Right cardiac atrium (tissue), 5 donors: ENCODE measurements at places on chromosomes 2 and 18.

GRCh38 chr2:209762563-209762962, 9.1 kb upstream of the UNC80 start:
- no peak for DNase-seq

GRCh38 chr2:75870133-75870532, 159.4 kb upstream of the GCFC2 start:
- no peak for DNase-seq

GRCh38 chr2:72915907-72916742, 1.2 kb upstream of the EMX1 start:
- no peak for DNase-seq

- DNase-seq = no peak
Measured at GRCh38 chr2:241541564-241542277, 16.8 kb upstream of the BOK start.

- DNase-seq = no peak
Measured at GRCh38 chr2:186903216-186903615, 54.2 kb upstream of the ZSWIM2 start.

- DNase-seq = no peak
Measured at GRCh38 chr18:28711096-28711495, 534.2 kb upstream of the CDH2 start.

DNA sequence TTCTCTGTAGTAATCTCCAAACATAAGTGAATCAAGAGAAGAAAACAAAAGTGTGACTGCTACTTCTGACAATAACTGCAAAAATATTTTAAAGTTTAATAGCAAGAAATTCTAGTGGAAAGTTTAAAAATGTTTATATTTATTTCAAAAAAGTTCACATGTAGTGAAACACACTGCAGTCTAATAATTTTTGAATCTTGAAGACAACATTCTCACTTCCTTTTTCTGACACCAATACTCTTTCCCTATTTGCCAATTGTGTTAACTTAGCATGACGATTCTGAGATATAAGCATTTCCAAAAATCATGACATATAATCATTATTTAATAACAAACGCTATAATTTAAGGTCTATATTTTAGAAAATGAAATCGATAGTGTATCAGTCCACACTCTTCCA, 429.1 kb upstream of the PKDCC start:
- DNase-seq = no peak
